Fibroblast of gingiva (primary cell): ENCODE measurements at places on chromosomes 4 and X.
A peak's percentile ranks its signal among the peaks of the same experiment; 100 is the strongest.

DNA sequence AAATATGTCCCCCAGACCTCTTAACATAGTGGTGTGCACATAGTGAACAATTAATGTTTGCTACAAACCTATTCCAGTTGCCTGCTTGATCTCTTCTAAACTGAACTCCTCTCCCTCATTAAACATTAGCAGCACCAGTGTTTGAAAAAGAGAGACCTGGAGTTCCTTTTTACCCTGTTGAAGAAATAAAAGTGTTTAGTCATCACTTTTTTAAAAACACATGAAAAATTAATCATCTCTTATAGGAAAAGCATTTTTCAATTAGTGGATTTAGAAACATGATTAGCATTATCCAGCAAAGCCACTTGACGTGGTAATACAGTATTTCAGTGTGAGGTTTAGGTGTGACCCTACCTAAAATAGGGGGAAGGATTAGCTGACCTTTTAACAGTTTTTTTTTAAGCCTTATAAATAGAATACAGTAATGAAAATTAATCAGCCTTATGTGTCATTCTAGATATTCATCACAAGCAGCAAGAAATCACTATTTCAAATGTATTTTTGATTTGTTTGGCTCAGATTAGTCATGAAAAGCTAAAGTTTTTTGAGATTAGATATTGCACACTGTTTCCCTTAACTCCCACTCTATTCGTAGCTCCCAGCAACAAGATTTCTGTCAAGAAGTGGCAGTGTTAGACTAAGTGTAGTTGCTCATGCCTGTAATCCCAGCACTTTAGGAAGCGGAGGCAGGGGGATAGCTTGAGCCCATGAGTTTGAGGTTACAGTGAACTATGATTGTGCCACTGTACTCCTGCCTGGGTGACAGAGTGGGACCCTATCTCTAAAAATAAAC lies 26.2 kb downstream of the CUL4B start:
- no peak for DNase-seq

DNA sequence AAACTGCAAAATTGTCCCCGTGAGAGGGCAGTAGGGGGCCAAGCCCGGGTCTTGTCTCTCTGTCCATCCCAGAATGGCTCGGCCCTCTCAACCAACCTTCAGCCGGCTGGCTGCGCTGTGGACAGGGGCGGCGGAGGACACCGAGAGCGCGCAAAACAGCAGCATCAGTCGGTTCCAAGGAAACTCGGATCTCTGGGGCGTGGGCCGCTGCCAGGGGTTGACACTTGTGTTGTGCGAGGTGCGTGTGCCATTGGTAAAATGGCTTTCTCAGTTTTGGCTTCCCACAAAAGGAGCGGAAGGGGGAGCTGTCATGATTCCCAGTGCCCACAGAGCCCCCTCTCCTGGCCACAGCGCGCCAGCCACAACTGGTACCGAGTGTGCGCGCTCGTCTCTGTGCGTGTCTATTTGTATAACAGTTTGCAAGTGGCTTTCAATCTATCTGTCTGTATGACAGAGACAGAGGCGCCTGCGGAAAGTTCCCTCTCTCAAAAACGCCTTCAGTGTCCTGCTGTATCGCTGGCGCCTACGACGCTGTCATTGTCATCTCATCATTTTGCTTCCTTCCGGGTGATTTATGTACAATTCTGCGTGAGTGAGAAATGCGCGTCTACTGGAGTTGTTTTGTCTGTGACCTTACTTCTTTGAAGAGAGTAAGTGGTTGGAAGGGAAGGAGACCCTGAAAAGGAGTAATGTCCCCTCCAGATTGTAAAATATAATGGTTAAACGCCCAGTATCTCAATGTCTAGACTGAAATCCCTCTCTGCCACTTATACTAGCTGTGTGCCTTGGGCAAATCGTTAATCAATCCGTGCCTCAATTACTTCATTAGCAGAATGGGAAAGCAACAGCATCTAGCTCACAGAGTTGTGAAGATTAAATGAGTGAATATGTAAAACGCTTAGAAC lies 1.8 kb downstream of the DKK2 start:
- DNase-seq = peak; percentile 64

DNA sequence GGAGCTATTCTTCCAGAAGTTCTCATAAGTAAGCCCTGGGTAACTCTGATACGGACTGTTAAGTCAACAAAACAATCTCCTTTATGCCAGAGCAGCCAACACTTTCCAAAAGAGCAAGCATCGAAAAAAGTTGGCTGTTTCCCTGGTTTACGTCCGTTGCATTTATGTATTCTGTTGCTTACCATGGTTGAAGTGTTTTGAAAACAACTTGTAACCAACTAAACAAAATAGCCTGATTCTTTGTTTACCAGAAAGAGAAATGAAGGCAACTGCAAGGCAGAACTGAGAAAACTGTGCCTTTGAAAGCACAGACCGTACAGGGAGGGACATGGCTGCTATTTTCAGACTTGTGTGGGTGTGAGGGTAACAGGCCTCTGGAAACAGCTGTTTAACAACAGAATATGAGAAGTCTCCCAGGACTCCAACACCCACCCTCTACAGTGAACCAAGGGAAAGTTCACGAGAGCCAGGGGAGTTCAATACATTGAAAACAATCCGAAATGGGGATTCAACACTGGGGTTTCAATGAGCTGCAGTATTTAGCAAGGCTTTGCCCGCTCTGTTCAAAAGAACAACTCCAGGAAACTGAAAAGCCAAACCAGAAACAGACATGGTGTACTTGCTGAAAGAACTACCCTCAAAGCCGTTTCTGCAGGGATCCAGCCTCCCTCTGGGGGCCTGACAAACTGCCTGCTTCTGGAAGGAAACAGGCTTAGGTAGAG lies 95.8 kb upstream of the EGFL6 start:
- DNase-seq = peak; percentile 16

DNA sequence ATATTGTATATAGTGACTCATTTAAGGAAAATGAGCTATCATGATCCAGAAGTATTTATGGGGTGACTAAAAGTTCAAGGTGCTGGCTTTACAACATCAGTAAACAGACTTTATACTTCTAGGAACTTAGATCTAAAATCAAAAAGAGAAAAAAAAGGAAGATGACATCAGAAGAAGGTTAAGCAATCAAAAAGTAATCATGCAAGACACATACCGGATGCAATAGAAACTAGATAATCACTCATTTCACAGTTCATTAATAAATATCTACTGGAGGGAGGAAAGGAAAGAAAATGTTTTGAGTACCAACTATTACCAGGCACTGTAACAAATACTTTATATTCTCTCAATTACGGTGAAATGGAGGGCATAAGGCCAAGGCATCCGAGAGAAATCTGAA lies 276.4 kb downstream of the SPRY1 start:
- DNase-seq = peak; percentile 9

DNA sequence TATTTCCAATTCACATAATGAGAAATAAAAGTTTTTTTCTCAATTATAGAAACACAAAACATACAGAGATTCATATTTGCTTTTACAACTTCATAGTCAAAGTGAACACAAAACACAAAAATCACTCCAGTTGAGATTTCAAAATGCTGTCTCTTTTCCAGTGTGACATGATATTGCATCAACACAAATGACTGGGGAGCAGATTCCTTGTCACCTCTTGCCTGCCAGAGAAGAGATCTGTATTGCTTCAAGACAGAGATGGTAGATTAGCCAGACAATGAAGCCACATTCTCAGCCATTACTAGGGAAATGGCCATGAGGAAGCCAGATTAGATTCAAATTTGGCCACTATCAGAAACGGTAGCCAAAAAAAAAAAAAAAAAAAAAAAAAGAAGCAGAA lies 2313.1 kb upstream of the AGA start:
- DNase-seq = no peak

- no peak for DNase-seq
Measured at GRCh38 chrX:48090123-48090522, 18.7 kb upstream of the ZNF630 start.

- no peak for DNase-seq
Measured at GRCh38 chr4:34105311-34105710, 2139.0 kb downstream of the ARAP2 start.

- no peak for DNase-seq
Measured at GRCh38 chrX:112779139-112779538, 61.5 kb downstream of the AMOT start.
